ENCODE measurements at places on chromosomes 1 and 21.

- DNase-seq = no peak
Measured at GRCh38 chr1:154115180-154115579, 39.7 kb downstream of the NUP210L start.

DNA sequence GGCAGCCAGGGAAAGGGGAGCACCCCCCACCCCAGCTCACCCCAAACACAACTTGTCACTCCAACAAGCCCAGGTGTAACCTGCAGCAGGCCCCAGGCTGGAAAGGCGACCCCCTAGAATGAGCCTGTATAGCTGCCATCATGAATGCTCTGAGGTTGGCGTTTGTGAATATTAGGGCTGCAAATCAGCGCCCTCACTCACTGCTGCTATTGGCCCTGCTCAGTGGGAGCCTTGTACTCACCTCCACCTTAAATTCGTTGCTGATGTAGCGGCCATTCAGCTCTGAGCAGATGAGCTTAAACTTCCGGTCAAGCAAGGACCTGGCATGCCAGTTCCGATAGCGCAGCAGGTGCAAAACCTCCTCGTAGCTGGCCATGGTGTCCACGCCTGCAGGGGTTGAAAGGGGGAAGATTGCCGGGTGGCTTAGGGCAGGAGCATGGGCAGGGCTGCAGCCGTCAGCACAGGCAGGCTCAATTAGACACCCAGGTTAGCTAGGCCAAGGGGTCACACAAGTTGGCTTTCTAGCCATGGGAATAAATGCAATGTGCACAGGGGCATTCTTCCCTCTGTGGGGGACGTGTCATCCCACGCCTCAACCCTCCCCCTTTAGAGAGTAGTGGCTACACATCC lies 81.7 kb downstream of the PIK3CD start:
- DNase-seq = no peak

DNA sequence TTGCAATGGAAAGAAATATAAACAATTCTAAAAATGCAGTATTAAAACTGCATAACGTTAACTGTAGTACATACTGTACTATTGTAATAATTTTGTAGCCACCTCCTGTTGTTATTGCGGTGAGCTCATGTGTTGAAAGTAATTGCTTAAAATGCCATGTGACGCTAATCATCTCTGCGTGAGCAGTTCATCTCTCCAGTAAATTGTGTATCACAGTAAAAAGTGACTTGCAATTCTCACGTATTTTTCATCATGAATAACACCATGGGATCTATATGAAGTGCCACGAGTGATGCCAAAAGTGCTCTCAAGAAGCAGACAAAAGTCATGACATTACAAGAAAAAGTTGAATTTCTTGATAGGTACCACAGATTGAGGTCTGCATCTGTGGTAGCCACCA lies 82.4 kb upstream of the CYYR1 start:
- DNase-seq = no peak

DNA sequence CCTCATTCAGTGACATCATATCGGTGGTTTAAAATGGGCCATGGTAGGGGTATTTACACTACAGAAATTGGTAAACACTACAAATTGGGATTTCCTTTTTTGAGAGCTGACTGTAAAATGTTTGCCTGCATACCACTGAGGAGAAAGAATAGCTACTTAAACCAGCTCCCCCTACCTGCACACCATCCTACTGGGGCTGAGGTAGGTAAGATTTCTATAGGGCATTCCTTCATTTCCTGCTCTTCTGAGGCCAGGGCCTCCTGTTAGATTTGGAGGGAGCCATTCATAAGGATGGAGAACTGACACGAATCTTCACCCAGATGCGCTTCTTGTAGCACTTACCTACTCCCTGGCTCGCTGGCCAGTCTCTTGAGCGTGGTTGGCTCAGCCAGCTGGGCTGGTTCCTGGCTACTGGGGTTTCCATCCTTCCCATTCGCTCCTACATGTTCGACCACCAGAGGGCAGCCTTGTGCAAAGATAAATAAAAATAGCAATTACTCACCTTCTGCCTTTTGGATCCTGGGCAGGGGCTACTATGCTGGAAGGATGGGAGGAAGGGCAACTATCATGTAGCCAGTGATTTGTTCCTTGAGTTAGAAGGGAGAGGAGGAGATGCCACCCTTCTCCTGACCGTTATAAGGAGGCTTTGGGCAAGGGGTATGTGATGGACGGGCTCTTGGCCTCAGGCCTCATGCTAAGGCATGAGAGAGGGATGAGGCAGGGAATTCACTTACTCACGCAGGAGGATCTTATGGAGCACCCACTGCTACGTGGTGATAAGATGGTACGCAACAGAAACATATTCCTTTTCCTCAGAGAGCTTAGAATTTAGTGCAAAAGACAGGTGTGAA lies 10.7 kb downstream of the OPTC start:
- peak; percentile 87 for DNase-seq

DNA sequence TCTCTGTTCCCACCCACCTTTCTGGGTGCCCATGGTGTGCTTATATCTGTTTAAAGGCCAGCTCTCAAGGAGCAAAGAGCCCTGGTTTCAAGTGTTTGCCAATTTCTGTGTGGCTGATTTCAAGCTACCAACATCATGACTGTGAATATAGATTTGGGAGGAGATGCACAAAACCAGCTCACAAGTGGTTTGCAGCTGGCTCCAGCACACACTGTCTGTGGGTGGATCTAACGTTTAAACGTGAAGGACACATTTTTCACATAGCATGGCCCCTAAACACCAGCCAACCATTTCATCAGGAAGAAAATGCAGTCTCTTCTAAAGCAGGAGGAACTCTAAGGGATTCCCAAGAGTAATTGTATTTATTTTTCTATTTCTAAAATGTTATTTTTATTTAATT lies 65.2 kb downstream of the FCRL5 start:
- DNase-seq = no peak

DNA sequence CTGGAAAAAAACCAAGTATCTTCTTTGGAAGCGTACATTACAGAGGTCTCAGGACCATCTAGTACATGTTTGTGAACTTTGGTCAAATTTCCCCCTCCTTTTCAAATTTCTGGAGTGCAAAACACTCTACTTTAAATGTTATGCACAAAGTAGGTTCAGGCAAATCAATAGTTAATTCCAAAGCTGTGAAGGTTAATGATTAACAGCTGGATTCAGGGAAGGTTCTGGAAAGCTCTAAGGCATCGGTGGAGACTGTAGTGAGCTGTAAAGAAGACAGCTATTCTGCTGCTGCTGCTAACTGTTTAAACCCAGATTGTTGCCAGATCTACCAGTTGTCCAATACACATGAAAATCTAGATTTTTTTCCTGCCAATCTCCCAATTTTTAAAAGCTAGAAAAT lies 70.9 kb downstream of the ELAVL4 start:
- no peak for DNase-seq

DNA sequence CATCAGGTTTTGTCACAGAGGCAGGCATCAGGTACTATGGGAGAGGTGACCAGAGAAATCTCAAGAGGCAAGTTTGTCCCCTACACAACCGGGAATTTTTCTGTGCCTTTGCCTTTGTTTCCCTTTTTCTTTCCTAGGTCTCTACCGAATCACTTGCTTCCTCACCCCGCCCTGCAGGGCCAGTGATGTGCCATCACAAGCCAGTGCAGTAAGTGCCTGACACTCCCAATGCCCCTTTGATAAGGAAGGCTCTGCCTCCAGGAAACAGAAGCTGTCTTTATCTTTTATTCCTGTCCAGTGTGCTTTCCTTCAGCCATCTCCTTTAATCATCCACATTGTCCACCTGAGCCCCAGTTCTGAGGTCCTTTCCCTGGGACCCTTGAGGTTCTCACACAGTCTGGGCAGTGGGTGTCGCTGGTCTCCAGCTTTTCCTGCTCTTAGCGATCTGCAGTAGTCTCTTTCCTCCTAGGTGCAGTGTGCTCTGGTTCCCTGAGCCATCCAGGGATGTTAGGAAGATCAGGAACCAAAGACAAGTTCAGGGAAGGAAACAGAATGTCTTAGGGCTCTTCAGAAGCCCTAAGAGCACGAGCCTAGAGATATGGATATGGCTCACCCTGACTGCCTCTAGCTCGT lies 36.6 kb downstream of the GJA5 start:
- DNase-seq = peak; percentile 24

DNA sequence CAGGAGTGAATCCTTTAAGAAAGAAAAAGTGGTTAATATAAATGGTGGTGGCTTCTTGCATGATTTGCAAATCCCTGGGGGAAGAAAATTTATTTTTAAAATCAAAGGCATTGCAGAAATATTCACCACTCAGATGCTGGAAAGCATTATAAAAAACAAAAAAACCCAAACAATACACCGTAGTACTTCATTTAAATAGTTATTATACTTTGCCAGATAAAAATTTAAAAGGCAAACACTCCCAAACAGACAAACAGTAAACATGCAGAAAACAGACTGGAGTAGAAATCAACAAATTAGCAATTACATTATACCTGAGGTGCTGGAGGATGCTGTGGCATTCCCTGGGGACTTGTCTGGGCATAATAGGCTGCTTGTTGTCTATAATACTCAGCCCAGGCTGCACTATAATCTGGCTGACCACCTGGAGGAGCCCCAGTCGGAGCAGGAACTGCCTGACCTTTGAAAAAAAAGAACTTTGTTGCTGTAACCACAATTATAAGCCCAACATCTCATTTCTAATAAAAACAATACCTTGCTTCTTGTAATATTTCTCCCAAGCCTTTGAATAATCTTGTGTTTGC lies 29.9 kb downstream of the FUBP1 start:
- no peak for DNase-seq

- DNase-seq = no peak
Measured at GRCh38 chr1:190679044-190679443, 201.4 kb upstream of the BRINP3 start.

DNA sequence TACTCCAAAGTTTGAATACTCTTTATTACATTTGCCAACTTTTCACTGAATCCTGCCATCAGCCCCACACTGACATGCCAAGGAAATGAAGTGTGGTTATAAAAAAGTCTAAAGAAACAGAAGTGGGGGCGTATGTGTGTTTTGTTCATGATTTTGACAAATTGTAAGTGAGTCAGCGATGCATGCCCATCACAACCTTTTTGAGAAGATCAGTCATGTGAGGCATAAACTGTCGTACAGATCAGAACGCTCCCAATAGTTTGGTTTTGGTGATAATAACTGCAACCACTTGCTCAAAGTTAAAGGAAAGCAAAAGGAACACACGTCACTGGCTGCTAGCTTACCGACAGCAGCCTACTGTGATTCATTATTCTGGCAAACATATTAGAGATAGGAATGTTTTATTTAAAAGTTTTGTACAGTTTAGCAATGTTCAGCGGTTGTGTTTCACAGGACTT lies 95.6 kb downstream of the RGS2 start:
- peak; percentile 81 for DNase-seq

DNA sequence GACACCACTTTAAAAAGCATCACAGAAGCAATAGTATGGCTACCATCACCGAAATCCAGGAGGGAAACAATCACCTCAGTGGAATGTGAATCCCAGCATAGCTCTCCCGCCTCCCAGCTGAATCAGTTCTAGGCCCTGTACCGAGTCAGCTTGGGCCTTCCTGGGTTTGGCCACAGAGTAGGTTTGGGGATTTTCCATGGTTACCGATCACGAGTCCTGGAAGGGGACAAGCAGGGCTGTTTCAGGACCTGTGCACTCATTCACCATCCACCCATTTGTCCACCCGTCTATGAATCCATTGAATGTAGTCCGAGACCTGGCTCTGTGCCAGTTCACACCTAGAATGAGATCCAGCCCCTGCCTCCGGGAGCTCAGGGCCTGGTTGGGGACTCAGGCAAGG lies 94.2 kb downstream of the ARHGEF10L start:
- peak; percentile 81 for DNase-seq

- no peak for DNase-seq
Measured at GRCh38 chr1:178690496-178690895, 34.5 kb upstream of the RALGPS2 start.

- no peak for DNase-seq
Measured at GRCh38 chr1:202107801-202108731, 14.7 kb upstream of the GPR37L1 start.

DNA sequence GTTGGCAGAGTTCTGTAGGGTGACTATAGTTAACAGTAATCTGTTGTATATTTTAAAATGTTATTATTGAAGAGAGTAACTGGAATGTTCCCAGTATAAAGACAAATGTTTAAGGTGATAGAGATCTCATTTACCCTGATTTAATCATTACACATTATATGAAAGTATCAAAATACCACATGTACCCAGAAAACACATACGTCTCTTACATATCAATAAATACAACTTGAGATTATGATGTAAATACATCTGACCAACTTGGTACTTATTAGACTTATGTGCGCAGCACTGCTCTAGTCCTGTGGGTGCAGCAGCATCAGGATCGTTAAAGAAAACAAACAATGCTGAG lies 670 bp upstream of the PARK7 start:
- no peak for DNase-seq

DNA sequence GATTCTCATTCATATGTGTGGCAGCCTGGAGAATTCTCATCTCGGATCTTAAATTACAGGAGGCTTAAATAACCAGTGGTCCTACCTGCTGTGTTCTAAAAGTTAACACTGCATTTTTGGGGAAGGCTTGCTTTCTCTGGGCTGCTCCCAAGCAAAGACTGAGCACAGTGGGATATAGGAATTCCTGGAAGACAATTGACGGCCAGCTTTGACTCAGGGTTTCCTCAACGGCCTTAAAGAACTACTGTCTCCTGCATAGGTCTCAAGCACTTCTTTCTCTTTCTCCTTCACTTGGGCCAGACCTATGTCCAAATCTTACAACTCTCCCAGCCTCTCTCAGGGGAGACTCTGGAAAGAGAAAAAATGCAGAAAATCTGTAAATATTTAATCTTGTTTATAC lies 1.0 kb upstream of the KRTAP13-3 start:
- DNase-seq = no peak

DNA sequence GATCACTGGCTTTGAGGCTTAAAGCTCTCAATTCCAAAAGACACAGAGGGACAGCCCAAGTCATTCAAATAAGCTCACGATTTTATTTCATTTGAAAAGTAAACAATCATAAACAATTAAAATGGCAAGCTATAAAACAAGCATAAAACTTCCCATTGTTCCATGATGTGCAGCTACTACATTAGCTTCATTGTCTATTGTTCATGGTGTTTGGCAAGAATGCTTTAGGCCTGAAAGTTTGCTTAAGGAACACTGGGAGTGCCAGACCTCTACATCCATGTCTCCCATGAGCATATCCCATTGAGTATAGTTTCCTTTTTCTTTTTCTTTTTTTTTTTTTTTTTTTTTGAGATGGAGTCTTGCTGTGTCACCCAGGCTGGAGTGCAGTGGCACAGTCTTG lies 286.1 kb upstream of the ESRRG start:
- no peak for DNase-seq

DNA sequence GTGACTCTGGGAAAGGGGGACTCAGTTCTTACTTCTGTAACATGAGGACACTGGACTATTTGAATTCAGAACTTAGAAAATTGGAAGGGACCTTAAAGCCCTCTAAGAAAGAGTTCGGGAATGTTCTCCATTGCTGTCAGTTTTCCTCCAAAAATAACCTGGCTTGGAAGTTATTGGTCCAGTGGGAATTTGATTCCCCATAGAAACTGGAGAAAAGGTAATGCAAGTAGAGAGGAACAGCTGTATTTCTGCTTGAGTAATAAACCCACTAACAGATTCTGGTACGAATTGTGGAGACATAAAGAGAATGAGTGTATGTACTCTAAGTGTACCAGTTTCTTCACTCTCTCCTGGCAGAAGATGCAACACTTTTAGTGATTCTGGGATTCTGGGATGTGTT lies 1.8 kb downstream of the ZBED6 start:
- no peak for DNase-seq
